NCI-H2171 treated with DMSO at 0.1 percent for 48 hours (cell line): ENCODE measurements at places on chromosomes 3 and 15.

GRCh38 chr3:183008303-183008702 lies 28.0 kb upstream of the DCUN1D1 start:
- DNase-seq = no peak

DNA sequence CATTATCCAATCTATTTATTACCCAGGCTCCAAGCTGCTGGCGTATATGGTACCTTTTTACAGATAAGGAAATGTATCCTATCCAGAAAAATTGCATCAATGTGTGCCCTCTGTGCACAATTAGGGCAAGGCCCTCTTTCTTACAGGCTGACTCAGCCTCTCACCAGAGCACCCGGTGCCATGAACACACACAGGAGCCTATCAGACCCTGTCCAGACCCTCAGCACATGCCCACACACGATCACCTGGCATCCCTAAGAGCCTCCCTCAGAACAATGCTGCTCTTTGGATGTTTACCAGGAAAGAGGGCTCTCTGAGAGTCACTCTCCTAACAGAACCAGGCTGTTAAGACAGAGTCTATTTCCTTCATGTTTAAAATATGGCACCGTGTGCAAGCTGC lies 460.0 kb upstream of the TBL1XR1 start:
- DNase-seq = peak; percentile 12

DNA sequence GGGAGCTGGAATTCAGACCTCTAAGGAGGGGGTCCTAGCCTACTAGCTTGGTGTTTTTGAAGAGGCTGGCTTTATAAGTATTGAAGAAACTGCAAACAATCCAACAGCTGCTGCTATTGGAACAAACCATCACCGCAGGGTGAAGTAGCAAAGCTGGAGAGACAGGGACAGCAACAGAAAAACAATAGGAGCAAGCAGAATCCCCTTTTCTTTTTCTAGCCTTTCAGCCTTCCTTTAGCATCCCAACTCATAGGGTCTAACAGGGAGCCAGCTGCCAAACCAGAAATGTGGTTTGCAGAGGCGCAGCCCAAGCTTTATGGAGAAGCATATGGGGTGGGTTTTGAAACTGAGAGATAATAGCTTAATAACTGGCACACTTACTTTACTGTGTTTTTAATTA lies 106.2 kb upstream of the CHMP2B start:
- peak; percentile 86 for DNase-seq

- no peak for DNase-seq
Measured at GRCh38 chr3:64327100-64327804, 102.0 kb upstream of the PRICKLE2 start.

GRCh38 chr15:98123834-98124233 lies 163.3 kb downstream of the ARRDC4 start:
- no peak for DNase-seq

GRCh38 chr15:73233623-73234022 lies 135.1 kb downstream of the HCN4 start:
- no peak for DNase-seq
